ENCODE measurements at places on chromosomes 3 and 15.

- DNase-seq: no peak
- H3K27ac ChIP-seq: no peak overlapping the region
- no peak overlapping the region for H3K4me3 ChIP-seq
- no peaks in the 10 kb centered on the region for H3K36me3 ChIP-seq
- H3K4me1 ChIP-seq: no peaks in the 10 kb centered on the region
Measured at GRCh38 chr3:79729096-79729495, 38.7 kb downstream of the ROBO1 start.

DNA sequence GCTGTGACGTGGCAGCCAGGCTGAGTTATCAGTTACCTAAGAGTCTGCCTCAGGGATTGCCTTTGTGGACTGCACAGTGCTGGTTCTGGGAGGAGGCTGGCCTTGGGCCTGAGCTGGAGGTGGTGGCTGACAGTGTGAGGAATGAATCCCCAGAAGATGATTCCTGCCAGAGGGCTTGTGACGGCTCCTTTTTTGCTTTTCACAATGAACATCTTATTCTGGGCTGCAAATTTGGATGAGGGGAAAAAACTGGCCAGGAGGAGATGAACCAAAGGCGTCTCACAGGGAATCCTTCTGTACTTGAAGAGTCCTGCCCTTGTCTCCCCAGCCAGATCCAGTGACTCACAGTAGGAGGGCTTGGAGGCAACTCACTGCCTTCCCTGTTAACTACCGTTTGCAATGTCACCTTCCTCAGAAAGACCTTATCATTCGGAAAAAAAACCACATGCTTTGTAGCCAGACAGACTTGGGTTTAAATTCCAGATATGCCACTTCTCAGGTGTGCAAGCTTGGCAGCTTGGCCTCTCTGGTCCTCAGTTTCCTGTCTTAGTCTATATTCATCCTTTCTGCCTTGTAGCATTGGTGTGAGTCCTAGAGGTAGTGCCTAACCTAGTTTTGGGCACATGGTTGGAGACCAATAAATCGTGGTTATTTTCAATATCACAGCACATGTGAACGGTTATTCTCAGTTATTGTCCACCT lies 19.1 kb downstream of the ST6GAL1 start:
- H3K4me3 ChIP-seq: no peak overlapping the region
- no peak for DNase-seq

- DNase-seq: no peak
- no peak overlapping the region for H3K27ac ChIP-seq
- H3K27me3 ChIP-seq: peaks cover 62% of the 10 kb centered on the region
- no peaks in the 10 kb centered on the region for H3K4me1 ChIP-seq
Measured at GRCh38 chr3:184386047-184386806, 6.4 kb downstream of the CHRD start.

DNA sequence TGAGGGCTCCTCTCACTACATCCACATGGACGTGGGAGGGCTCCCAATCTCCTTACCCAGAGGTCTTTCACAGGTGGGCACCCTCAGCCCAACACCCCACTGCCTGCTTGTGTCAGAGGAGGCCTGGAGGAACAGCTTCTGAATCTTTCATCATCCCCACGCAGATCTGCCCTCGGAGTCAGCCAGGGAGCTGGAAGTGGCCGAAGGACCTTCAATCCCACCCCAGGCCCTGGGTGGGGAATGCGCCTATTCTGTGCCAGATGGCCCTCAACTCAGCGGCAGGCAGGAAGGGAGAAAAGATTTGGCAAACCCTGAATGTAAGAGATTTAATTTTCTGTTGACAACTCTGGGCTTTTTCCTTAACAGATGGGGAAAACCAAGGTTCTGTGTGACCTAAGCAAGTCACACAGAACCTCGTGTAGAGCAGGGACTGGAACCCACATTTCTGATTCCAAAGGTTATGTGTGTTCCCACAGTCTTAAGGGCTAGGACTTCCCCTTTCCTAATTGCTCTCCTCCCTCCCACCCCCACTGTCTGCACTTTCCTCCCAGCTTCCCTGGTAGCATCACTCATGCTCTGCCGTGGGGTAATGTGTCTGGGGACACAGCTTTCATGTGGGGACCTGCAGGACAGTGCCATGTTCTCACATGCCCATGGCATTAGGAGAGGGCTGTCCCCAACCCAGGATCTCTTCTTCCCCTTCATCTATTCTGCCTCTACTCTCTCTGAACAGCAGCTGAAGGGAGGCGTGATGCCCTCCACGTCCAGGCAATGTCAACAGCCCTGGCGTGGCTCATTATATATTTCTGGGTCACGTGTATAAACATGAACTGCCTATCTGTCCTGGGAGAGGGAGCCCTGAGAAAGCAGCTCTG lies 98.1 kb downstream of the SEMA5B start:
- peaks cover 11% of the 10 kb centered on the region for H3K27me3 ChIP-seq
- H3K36me3 ChIP-seq: no peaks in the 10 kb centered on the region
- H3K4me3 ChIP-seq: no peak overlapping the region
- no peak overlapping the region for H3K27ac ChIP-seq
- DNase-seq: no peak
- no peaks in the 10 kb centered on the region for H3K4me1 ChIP-seq

DNA sequence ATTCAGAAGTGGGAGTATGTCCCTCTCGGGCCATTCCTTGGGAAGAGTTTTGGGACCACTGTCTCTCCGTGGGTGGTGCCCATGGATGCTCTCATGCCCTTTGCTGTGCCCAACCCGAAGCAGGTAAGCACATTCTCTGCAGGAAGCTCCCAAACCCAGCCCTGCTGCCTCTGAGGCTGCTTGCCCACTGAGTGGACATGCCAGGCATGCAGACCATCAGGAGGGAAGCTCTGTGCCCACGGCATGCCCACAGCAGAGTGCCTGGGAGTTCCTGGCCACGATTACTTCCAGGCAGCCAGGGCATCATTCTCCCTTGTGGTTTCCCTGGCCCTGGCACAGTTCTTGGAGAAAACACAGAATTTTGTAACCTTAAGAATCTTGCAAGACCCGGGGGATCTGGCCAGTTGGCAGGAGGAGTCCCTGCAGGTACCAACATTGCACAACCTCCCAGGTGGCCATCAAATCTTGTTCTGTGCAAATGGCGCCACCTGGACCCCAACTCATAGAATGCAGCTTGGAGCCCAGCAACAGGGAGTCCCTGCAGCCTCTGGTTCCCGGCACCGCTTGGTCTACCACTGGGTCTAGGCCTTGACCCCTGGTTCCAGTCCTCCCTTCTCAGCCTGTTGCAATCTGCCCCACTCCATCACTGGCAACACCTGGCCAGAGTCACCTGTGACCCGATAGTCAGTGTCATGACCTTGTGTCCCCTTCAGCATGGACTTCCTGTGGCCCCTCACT lies 20.4 kb downstream of the FAH start:
- peaks cover 2% of the 10 kb centered on the region for H3K36me3 ChIP-seq
- no peak overlapping the region for H3K4me3 ChIP-seq
- no peaks in the 10 kb centered on the region for H3K27me3 ChIP-seq
- no peak overlapping the region for H3K27ac ChIP-seq

DNA sequence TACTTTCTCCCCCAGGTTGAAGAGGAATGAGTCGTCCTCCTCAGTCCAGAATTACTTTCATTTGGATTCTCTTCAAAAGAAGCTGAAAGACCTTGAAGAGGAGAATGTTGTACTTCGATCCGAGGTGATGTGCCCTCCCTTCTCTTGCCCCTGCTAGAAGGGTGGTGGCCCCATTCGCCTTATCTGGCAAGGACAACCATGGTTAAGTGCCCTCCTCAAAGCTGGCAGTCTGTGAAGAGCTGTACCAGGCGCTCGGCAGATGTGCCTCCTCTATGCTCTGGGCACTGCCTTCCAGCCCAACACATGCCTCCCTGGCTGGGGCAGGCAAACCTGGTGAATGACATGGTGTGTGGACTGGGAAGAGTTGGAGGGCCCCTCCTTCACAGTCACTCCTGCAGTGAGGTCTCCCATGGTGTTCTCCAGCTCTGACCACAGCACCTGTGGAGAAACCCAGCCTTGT lies 77.0 kb downstream of the CCK start:
- H3K4me3 ChIP-seq: no peak overlapping the region
- DNase-seq: no peak
- peaks cover 11% of the 10 kb centered on the region for H3K36me3 ChIP-seq
- no peak overlapping the region for H3K27ac ChIP-seq
- H3K27me3 ChIP-seq: no peaks in the 10 kb centered on the region

- no peak overlapping the region for H3K27ac ChIP-seq
- H3K36me3 ChIP-seq: no peaks in the 10 kb centered on the region
- no peaks in the 10 kb centered on the region for H3K4me1 ChIP-seq
- no peak overlapping the region for H3K4me3 ChIP-seq
- DNase-seq: no peak
Measured at GRCh38 chr3:19436746-19437145, 288.4 kb downstream of the KCNH8 start.

DNA sequence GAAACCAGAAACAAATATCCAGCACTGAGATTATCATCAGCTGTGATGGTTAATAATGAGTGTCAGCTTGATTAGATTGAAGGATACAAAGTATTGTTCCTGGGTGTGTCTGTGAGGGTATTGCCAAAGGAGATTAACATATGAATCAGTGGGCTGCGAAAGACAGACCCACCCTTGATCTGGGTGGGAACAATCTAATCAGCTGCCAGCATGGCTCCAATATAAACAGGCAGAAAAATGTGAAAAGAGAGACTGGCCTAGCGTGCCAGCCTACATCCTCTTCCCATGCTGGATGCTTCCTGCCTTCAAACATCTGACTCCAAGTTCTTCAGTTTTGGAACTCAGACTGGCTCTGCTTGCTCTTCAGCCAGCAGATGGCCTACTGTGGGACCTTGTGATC lies 869.5 kb downstream of the SI start:
- no peaks in the 10 kb centered on the region for H3K4me1 ChIP-seq
- no peak overlapping the region for H3K4me3 ChIP-seq
- no peak for DNase-seq
- no peaks in the 10 kb centered on the region for H3K27me3 ChIP-seq
- no peak overlapping the region for H3K27ac ChIP-seq

GRCh38 chr15:43212951-43213350 lies 7.9 kb downstream of the EPB42 start:
- H3K27me3 ChIP-seq: peaks cover 39% of the 10 kb centered on the region
- DNase-seq: no peak

DNA sequence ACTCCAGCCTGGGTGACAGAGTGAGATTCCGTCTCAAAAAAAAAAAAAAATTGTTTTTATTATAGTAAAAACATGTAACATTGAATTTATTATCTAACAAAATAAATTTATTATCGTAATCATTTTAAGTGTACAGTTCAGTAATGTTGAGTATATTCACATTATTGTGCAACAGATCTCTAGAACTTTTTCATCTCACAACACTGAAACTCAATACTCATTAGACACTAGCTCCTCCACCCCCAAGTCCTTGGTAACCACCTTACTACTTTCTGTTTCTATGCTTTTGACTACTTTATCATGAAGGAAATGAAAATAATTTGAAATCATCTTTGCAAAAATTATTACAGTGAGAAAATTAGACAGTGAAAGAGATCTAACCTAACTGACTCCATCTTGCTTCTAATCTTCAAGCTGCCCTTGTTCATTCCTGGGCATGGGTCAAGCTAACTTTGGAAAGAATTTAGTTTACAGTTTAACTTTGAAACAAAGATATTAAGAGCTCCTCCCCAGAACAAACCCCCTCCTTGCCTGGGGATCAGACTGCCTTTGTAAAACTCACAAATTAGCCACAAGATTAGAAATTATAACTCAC lies 15.0 kb upstream of the FYCO1 start:
- H3K4me3 ChIP-seq: no peak overlapping the region
- DNase-seq: no peak
- peaks cover 4% of the 10 kb centered on the region for H3K4me1 ChIP-seq
- no peaks in the 10 kb centered on the region for H3K27me3 ChIP-seq
- H3K36me3 ChIP-seq: no peaks in the 10 kb centered on the region

Data from T-cell (primary cell).